KG1 (cell line): ENCODE measurements at places on chromosomes 11 and 22.
A peak's percentile ranks its signal among the peaks of the same experiment; 100 is the strongest.

DNA sequence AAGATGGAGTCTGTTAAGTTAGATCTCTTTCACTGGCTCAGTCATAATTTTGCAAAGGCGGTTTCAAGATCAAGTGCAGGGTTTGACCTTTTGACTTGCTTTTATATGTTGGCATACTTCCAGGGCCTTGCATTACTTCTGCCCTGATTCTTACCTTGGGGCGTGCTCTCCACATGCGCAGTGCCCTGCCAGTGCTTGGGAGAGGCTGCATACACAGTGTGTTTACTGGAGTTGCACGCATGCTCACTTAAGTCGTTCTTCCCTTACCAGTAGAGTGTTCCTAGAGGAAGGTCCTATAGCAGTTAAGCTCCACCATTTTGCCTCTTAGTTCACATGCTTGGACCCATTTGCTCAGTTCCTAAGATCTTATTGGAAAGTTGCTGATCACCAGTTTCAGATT, 21.0 kb upstream of the TMEM123 start:
- no peak for DNase-seq

GRCh38 chr22:50532824-50533796, 3.3 kb upstream of the TYMP start:
- DNase-seq, result no peak

DNA sequence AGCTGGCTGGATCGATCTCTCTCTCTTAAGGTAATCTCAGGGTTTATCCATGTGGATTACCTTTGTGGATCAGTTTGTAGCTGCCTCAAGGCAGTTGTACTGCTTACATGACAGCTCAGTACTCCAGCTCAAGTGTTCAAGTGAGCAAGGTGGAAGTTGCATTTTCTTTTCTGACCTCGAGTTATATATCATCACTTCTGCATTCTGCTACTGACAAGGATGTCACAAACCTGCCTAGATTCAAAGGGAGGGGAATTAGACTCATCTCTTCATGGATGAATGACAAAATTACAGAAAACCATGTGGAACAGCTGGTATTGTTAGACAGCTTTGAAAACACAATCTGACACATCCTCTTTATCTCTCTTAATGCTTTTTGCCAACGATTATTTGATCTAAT, 6.1 kb upstream of the TCN2 start:
- no peak for DNase-seq

GRCh38 chr11:61489833-61490721, 18.5 kb upstream of the LRRC10B start:
- DNase-seq, result no peak

DNA sequence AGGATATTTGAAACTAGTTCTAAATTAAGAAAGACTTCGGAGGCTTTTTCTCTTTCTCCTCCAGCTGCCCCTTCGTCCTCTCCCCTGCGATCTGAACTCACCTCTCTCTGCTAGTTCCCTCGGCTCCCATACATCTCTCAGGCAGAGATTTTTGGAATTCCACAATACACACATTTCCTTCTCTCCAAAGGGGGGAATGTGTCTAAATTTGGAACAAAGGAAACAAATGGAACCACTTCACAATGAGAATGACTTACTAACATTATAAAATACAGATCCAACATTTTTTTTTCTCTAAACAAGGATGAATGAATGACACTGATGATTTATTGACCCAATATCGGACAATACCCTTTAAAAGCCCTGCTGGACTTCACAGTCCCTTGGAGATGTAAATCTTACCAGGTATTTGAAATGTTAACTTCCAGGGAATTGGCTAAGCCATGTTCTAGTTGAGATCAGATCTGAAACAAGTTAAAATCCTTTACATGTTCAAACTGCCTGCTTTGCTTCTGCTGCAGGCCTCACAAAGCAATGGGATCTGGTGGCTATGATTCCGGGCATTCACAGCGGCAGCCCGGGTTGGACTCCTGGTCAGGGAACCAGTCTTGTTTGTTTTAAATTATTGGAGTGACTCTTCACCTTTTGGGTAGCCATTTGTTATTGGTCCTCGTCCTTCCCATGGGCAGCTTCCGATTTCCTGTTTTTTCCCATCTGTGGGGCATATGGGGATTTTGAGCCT, 20.5 kb upstream of the GSTP1 start:
- DNase-seq, result no peak

DNA sequence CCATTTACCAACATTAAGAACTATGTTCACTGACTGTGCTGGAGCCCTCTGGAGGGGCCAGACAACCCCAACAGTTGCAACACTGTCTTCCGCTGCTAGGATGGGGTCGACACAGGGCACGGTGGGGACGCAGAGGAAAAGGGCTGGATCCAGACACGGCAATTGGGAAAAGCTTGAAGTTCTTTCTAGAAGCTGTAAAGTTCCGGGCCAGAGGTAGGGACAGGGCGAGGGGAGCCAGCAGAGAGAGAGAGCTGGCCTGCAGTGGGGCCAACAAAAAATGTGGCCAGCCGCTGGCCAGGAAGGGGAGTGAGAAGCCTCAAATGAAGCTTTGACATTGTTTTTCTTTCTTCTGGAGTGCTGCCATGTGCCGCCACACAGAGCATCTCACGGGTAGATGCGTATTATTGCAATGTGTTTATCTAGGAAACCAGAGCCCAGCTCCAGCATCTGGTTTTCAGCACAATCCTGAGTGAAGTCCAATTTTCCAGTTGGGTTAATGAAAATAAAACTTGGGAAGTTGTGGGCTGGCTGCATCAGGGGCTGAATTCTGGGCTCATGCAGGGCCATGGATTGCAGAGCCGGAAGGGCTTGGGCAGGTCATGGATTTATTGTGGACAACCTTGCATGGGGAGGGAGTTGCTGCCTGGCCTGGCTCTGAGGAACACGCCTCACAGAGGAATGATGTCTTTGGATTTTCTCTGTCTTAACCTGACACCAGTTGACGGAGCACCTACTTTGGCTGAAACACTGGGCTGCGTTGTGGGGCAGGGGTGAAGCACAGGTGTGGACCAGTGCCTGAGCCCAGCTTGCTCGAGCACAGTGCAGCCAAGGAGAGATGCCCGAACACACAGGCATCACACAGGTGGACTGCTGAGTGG, 67.6 kb upstream of the AMPD3 start:
- no peak for DNase-seq

DNA sequence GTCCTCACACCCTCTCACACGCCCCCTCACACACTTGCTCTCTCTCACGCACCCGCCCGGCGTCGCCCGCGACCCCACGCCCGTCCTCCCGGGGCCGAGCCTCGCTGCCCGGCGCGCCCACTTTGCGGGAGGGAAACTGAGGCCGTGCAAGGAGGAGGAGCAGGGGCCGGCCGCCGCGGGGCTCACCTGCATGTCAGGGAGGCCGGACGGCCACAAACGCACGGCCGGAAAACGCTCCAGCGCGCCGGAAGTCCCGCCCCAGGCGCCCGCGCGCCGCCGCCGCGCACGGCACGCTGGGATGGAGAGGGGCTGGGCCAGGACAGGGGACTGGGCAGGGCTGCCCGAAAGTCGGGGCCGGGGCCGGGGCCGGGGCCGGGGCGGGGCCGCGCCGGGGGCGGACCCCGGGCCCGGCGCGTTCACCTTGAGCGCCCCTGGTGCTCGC, at the start of gene CHID1:
Gene CHID1, minus strand, starts transcription at position 222 of the 442 bp plus-strand sequence. CDS start 5,994 bp downstream, outside the sequence.
- peak; percentile 47 for DNase-seq

DNA sequence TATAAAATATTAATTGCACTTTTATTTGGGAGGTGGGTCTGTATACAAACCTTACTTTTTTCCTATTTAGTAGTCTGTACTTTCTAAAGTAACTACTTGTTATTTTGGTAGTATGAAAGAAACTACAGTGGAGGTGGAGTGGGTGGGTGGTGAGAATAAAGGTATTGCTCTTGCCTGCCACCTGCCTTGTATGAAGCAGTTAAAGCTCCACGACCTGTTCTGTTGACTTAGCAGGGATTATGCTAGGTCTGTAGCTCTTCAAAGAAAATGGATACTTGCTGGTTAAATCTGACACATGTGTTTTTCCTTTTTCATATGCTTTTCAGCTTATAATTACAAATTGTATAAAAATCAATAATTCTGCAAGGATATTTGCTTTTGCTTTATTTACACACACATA, 111.9 kb downstream of the EHF start:
- DNase-seq, result no peak

DNA sequence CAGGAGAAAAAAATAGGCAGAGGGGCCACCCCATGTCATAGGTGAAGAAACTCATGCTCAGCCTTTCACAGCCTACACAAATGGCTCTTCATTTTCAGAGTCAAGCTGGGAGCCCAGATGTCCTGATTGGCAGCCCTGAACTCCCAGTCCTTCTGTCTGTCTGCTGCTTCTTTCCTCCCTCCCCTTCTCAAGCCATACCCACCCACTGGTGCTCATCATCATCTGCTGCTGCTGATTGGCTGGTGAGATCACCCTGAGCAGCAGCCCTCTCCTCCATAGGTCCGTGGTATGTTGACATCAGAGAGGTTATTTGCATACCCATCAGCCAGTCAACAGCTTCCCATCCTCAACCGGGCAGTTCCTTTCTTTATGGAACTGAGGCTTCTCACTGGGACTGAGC, 46.1 kb upstream of the PRDM11 start:
- no peak for DNase-seq

GRCh38 chr11:65857853-65858680, at the start of gene CFL1:
Gene CFL1, minus strand, starts transcription at chr11:65858180. Its CDS starts 81 bp downstream, at chr11:65858099.
- DNase-seq, result peak; percentile 99

DNA sequence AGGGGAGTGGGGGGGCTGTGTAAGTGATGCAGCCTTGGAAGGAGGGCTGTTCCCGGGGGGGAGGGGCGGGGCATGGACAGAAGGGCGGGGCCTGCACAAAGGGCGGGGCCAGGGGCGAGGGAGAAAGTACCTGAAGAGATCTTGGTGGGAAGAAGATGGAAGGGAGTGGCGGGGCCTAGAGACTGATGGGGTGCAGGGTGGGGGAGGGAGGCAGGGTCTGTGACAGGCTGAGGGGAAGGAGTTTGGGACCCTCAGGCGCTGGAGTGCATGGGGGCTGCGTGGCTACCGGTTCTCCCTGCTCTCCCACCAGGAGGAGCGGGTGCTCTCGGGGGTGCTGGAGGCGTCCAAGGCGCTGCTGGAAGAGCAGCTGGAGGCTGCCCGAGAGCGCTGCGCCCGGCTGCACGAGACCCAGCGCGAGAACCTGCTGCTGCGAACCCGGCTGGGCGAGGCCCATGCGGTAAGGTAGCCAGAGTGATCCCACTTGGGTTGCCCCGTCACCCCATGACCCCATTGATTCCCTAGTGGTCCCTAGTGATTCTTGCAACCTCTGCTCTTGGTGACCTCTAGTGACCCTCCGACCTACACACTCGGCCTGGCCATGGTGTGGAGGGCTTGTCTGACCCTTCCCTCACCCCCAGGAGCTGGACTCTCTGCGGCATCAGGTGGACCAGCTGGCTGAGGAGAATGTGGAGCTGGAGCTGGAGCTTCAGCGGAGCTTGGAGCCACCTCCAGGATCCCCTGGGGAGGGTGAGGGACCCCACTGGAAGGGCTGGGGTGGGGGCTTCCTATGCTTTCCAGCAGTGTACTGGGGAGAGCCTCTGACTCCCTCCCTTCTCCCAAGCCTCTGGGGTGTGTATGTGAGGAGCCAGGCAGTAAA, 3.1 kb downstream of the CCDC88B start:
- no peak for DNase-seq

DNA sequence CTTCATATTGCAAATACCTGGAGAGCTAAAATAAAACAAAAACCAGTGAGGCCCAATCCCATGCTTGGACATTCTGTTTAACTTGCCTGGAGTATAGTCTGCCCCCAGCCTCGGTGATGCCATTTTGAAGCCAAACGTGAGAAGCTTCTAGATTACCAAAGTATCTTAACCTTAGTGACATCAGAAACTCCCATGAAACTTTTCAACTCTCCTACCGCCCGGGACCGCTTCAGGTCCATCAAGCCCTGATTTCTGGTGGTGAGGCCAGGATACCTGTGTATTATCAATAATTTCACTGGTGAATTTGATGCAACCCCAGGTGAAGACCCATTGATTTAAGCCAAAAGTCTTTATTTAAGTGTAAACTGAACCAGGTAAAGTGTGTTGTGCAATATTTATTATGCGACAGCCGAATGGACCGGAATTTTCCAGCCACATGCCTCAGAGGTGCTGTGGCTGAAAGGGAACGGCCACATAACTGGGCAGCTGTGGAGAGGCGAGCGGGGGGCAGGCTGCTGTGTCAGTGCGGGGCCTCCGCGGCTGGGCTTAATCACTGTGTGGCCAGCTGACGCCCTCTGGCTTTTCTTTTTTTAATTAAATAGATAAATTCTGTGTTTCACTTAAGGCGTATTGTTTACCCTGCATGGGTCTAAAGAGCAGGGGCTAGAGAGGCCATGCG, 385.5 kb upstream of the B3GAT1 start:
- DNase-seq, result no peak

DNA sequence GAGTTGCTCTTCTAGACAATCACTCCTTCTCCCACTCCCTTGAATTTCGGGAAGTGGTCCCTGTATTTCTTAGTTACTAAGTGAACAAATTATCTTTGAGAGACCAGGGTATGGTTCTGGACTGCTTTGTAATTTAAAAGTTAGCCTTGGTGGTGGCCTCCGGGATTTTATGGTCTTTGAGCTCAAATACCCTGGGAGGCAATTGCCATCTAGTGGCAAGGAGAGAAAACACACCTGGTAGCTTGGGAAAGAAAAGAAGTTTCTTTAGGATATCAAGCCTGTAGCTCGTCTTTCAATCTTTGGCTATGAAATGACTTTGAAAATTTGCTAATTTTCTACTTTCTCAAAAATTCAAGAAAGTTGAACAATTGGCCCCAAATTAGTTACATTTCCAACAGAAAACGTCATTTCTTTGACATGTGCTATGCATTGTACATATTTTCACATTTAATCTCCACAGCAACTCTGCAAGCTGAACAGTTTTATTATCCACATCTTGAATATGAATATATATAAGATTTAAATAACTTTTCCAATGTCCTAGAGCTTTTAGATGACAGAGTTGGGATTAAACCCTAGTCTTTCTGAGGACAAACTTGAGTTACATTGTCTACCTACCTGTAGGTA, 39.1 kb downstream of the MMP27 start:
- DNase-seq, result no peak
